ENCODE measurements at places on chromosomes 5 and 9.

DNA sequence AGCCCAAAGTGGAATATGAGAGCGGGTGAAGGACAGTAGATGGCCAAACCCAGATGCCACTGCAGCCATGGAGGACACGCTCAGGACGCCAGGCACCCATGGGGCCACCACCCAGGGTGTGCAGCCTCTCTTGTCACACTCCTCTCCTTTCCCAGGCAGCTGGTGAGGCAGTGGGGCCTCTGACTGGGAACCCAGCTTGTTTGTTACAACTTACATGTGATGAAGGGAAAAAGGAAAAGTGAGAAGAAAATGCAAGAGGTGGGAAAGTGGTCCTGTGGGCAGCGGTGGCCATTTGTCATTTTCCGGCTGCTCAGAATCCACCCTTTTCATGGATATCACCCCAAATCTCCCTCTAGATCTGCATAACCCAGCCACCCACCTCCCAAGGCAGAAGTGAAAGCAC is 62.7 kb upstream of the UNC5A start:
- no peak for DNase-seq

DNA sequence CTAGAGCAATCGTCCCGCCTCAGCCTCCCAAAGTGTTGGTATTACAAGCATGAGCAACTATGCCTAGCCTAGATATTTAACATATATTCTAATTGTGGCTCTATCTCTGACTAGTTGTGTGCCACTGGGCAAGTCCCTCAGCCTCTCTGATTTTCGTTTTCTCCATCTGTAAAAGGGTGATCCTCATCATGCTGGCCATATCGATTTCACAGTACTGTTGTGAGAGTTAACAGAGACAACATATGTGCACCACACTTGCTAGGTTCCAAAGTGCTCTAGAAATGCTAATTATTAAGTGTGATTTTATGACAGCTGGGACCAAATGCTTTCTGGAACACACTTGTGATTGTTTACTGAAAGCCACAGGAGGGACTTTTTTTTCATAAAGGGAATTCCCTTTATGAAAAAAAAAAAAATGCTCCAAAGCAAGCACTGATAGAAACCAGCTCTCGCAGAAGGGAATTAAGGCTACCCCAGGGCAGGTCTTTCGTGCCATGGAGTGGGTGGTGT is 78.5 kb upstream of the EPB41L4B start:
- DNase-seq, result no peak

DNA sequence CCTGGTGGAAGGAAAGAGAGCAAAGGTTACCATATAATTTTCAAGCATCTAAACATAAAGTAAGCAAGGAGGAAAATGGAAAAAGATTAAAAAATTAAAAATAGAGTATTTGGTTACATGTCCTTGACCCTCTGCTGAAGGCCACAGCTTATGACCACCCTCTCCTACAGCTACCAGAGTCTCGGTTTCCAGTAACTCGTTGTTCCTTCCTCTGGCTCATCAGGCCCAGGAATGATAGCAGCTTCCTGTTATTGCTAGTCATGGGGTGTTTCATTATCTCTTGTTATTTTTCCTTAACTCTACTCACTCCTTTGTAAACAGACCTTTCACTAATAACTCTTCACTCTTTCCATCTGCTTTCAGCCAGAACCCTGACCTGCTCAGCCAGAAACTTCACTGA is 102.2 kb downstream of the YTHDC2 start:
- no peak for DNase-seq

GRCh38 chr5:178177569-178177968 is 9.6 kb downstream of the GMCL2 start:
- DNase-seq, result no peak

GRCh38 chr5:142777850-142778249 is 7.7 kb downstream of the ARHGAP26 start:
- DNase-seq, result no peak

GRCh38 chr5:36521838-36522745 is 84.3 kb upstream of the SLC1A3 start:
- no peak for DNase-seq

DNA sequence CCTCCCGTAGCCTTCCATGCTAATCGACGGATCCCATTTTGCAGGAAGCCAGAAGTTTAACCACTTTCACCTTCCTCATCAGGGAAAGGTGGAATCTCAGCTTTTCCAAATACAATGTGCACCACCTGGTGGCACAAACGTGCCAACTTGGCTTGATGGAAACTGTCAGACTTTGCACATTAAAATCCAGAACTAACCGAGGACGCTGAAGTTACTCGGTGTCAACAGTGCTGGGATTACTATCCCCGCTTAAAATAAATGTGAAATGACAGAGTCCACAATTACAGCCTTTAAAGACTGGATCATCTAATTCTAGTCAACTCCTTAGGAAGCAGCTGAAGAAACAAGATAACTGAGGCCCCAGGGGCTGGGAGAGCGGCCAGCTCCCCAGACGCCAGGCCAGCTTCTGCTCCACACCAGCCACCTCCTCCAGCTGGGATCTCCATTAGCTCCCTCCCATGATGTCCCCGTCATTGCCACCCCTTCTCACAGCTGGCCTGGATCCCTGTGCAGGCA is 50.1 kb upstream of the RETREG1 start:
- DNase-seq, result no peak

GRCh38 chr5:1541702-1542400 is 18.1 kb upstream of the LPCAT1 start:
- DNase-seq, result no peak

Measured in HFF-Myc (cell line).